ENCODE measurements at places on chromosomes 4 and X.

DNA sequence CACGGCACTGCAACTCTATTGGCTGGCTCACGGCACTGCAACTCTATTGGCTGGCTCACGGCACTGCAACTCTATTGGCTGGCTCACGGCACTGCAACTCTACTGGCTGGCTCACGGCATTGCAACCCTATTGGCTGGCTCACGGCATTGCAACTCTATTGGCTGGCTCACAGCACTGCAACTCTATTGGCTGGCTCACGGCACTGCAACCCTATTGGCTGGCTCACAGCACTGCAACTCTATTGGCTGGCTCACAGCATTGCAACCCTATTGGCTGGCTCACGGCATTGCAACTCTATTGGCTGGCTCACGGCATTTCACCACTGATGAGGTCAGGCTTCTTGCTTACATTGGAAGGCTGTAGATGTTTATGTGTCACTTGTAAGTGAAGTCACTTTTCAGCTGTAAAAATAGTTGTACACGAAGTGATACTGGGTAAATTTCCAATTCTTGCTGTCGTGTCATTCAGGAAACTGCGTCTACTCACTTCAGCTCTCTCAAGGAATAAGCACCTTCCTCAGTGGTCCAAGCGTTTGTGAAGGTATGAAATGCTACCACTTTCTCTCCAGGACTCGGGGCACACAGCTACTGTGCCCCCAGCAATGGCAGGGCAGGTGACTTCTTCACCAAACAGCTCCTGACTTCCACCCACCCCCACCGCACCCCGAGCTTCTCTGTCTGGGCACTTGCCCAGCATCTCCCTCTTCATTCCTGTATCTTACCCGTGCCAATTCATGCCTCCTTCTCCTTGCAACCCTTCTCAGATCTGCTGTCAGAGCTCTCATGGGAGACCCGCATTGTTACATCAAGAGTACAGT lies 141.3 kb downstream of the AFAP1 start:
- peak; percentile 2 for DNase-seq

GRCh38 chrX:65999563-66000148 lies 40.2 kb downstream of the VSIG4 start:
- DNase-seq: no peak

GRCh38 chrX:47831788-47832187 lies 4.9 kb upstream of the ZNF81 start:
- peak; percentile 19 for DNase-seq

- no peak for DNase-seq
These were observed 87.5 kb downstream of the GLRA2 start for GRCh38 chrX:14616836-14617235.

GRCh38 chrX:1661048-1661921 lies 46.4 kb downstream of the ASMT start:
- DNase-seq: peak; percentile 60

DNA sequence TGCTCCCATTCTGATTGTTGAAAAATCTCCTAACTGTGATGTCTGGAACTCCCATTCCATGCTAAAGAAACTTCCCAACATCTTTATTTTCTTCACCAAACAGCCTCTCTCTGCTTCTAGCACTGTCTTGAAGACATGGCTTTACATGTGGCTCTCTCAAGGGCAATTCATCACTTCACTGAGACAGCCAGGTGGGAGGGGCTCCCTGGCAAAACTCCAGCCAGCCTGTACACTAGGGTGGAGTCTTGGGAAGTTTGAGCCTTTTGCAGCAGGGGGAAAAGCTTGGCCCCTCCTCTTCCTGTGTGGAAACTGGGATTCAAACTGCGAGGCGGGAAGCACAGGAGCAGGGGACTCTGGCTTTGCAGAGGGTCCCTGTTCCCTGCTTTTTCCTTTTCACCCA lies 130.5 kb upstream of the TTC29 start:
- DNase-seq: no peak

- no peak for DNase-seq
These were observed 31.6 kb downstream of the CYTL1 start for GRCh38 chr4:4987656-4988055.

DNA sequence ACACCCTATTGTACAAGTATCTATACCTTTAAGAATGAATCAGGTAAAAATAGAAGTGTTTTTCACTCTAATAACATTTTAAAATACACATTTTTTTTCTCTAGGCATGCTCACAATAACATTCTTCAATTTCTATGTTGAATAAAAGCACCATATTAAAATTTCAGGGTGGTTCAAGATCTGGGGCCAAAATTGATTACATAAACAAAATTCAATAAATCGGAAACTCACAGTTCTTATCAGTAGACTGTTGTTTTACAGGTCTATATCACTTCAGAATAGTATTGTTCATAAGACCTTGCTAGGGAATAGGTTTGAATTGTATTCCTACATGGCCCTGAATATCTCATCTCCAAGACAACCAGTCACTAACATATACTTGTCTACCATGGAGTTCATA lies 634.0 kb downstream of the SPOCK3 start:
- DNase-seq: no peak

GRCh38 chrX:93932471-93933220 lies 258.6 kb downstream of the FAM133A start:
- no peak for DNase-seq

- DNase-seq: no peak
These were observed 29.6 kb upstream of the HCCS start for GRCh38 chrX:11081511-11081910.

- DNase-seq: no peak
These were observed 452.3 kb downstream of the ZIC3 start for GRCh38 chrX:138018145-138018799.

- DNase-seq: no peak
These were observed 1192.1 kb upstream of the PRKX start for GRCh38 chrX:4905576-4905975.

DNA sequence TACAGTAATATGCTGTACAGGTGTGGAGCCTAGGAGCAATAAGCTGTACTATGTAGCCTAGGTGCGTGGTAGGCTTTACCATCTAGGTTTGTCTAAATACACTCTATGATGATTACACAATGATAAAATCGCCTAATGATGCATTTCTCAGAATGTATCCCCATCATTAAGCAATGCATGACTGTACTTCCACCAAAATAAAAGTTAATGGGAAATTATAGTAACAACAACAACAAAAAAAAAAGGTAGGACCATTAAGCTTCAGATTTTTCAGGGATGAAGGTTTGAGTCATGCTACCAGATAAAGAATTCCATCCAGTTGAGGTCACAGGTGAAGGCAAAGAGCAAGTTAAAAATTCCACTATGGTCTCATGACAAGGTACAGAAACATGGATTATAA lies 68.2 kb downstream of the MAGEA10 start:
- DNase-seq: no peak

GRCh38 chr4:84384801-84385200 lies 114.3 kb downstream of the NKX6-1 start:
- no peak for DNase-seq

GRCh38 chr4:52052475-52052780 lies 1.3 kb downstream of the SPATA18 start:
- no peak for DNase-seq

DNA sequence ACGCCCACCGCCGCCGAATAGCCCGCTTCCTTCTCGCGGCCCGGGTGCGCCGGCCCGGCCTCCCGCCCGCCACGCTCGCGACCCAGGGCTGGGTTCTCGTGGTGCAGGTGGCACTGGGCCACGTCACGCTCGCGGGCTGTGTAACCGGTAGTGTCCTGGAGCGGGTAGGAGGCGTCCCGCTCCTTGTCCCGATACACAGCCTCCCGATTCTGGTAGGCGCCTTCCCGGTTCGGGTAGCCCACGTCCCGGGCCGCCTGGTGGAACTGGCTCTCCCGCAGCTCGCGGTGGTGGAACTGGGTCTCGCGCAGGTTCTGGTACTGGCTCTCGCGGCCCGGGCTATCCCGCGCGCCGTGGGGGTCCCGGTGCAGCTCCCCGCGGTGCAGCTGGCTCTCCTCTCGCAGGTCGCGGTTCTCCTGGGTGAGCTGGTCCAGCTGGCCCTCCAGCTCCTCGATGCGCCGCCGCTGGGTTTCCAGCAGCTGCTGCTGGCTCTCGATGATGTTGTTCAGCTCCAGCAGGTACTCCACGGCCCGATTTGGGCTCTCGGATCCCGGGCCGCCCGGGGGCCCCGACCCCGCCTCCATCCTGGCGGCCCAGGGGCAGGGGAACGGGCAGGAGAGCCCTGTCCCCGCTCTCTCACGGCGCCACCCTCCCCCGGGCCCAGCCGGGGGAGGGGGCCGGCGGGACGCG lies 39.3 kb upstream of the IQSEC2 start:
- no peak for DNase-seq

- no peak for DNase-seq
These were observed 30.5 kb upstream of the ADGRG2 start for GRCh38 chrX:19152762-19153161.

- no peak for DNase-seq
These were observed 219.9 kb downstream of the BCOR start for GRCh38 chrX:39877905-39878304.

GRCh38 chr4:57344296-57344695 lies 234.1 kb upstream of the IGFBP7 start:
- DNase-seq: no peak

DNA sequence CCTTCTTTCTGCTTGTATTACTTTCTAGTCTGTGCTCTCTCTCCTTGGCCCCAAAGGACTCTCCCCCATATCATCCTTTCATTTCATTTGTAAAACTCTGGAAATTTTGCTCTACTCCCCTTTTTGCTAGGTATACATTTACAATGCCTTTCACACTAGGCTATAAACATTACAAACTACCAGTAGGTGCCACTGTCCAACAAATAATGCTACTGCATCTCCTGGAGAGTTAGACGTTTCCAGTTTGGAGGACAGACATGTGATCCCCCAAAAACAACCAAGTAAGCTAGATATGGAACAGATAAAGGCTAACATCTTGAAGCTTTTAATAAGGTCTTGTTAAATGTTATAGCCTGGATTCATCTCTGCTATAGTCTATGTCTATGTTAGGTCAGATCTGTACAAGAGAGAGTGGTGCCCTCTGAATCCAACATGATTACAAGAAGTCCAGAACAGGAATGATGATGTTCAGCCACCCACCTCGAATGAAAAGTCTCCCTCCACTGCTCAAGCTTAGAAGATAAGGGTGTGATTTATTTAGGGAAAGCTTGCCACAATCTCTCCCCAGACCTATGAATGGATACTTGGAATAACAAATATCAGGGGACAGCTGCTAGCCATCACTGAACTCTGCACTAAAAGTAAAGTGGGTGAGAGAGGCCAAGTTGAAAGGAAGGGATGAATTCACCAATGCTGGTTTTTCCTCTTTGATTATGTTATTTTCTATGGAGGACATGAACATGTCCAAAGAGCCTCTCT lies 14.3 kb downstream of the CBR4 start:
- DNase-seq: no peak

- no peak for DNase-seq
These were observed 60.9 kb downstream of the IRF2 start for GRCh38 chr4:184413261-184414046.

- DNase-seq: no peak
These were observed 364.0 kb upstream of the SPANXN4 start for GRCh38 chrX:142661696-142662095.

GRCh38 chr4:73258436-73258685 lies 237 bp downstream of the ANKRD17 start:
- DNase-seq: no peak

GRCh38 chr4:184103527-184104264 lies 114.0 kb downstream of the ENPP6 start:
- no peak for DNase-seq

GRCh38 chr4:100348473-100348872 lies 158.2 kb upstream of the DDIT4L start:
- peak; percentile 88 for DNase-seq

- peak; percentile 50 for DNase-seq
These were observed 40.5 kb upstream of the BMP3 start for GRCh38 chr4:80989921-80990544.

- DNase-seq: no peak
These were observed 57.5 kb upstream of the BMPR1B start for GRCh38 chr4:94700298-94700697.

GRCh38 chr4:84189144-84189543 lies 309.9 kb downstream of the NKX6-1 start:
- DNase-seq: no peak

DNA sequence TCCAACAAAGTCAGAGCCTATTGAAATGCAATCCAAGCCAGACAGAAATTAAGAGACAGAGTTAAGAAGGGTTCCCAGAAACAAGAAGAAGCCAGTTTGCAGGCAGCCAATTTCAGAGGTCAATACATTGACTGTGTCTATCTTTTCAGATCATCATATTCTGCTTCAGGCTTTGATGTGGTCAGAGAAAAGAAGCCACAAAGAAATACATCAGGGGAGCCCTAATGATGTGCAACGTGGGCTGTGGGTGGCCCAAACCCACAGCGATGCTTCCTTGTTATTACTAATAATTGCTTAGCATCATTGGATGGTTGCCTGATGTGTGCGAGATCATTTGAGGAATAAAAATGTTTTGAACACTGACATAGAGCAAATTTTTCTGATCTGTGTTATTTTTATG lies 99.0 kb upstream of the DUSP21 start:
- no peak for DNase-seq

GRCh38 chr4:78379991-78380729 lies 171.4 kb upstream of the ANXA3 start:
- no peak for DNase-seq

DNA sequence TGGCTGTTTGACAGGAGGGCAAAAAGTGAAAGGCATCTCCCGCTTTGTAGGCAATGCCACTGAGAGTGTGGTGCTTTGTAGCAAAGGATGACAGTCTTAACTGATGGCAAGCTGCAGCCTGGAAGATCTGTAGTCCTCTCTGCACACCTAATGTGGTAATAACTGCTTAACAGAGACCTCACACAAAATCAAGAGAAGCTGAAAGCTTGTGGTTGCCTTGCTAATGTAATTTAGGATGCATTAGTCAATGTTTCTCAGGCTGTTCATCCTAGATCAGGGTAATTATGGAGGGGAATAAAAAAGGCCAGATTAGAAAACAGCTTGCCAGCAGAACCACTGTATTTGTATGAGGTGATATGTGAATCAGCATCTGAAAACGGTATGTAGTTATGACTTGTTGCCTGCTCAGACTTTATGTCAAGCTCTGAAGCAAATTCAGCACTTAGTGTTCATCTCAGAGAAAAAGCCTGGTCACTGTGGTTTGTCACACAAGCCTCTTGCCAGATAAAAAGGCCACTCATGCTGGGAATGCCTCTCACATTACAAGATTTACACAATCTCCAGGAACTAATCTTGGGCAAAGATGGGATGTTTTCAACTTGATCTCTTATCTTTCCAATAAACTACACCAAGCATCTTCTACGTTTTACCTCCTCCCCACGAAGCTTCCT lies 130.8 kb downstream of the ENOX2 start:
- no peak for DNase-seq

- DNase-seq: no peak
These were observed 130.3 kb upstream of the GALNT7 start for GRCh38 chr4:173038192-173038896.

GRCh38 chrX:23805389-23805788 lies 22.4 kb downstream of the SAT1 start:
- no peak for DNase-seq

GRCh38 chrX:153321381-153322124 lies at the start of gene PNMA6F:
Gene PNMA6F, minus strand, starts transcription at chrX:153321767. Its CDS starts 1,093 bp downstream, at chrX:153320674.
- no peak for DNase-seq

GRCh38 chrX:73127700-73128241 lies 48.5 kb upstream of the PABPC1L2A start:
- DNase-seq: no peak

All from HCT116 (cell line).